HL-60 (cell line): ENCODE measurements at places on chromosomes 6 and 20.

DNA sequence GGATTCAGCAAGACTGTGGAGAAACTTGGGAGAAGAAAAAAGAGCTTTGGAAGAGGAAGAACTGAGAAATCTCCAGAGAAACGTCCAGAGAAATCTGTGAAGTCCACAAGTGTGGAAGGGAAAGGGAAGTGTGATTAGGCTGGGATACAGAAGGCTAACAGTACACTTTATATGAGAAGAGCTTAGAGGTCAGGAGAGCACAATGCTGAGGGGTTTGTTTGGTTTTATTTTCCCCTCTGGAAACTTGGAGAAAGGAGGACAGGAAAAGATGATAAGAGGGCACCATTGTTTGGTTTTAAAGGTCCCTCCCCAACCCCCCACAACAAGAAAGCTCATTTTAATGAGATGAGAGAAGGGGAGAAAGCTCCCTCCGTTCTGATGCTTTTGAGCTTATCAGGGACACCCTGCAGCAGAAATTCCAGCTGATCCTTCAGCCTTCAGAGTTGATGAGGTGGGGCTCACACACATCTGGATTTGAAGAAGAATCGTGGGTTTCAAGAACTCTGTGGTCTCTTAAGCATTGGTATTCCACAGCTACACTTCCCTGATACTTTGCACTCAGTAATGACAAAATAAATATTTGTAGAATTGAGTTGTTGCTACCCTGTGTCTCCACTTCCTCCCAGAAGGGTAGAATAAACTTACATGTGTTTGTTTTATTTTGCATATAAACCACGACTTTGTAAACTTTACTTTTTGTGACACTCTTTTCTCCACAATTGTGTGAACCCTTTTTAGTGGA, 1.9 kb downstream of the NT5E start:
- no peak for DNase-seq

DNA sequence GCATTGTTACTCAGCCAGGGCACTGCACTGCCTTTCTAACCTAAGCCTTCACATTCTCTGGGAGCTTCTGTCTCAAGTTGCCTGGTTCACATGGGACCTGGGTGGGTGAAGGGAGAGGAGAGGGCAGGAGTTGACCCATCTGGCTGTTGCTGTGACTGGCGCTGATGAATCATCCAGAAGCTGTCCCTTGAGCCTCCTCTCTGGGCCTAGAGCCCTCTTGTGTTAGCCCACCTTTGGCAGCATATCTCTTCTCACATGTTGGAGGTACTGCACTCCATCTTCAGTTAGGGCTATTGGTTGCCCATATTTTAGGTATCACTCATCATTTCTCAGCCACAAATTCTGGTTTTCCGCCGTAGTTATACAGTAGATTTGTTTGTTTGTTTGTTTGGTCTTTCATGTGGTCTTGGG, 19.8 kb downstream of the XRN2 start:
- no peak for DNase-seq

GRCh38 chr6:14743144-14743473, 502.8 kb upstream of the JARID2 start:
- no peak for DNase-seq

GRCh38 chr20:13817342-13817741, 32.5 kb downstream of the NDUFAF5 start:
- no peak for DNase-seq

- DNase-seq, result no peak
These were observed 6.2 kb upstream of the TNFRSF6B start for GRCh38 chr20:63690003-63690897.
